Tibial nerve (tissue), 4 donors: ENCODE measurements at places on chromosomes 5 and 9. TPM values are rescaled to one million over a fixed set of nuclear protein-coding genes. Genes with fewer than 3 reads are reported as not detected.

HMMR gene
- total RNA-seq, result 0.90 TPM

ELP1 gene
- 61.4 TPM for total RNA-seq

PLAC8L1 gene
- total RNA-seq, result not detected

NSG2 gene
- not detected for total RNA-seq

PCDHA9 gene
- 1.8 TPM for total RNA-seq

PCDHB7 gene
- 5.1 TPM for total RNA-seq

PCAT7 gene
- 0.22 TPM for total RNA-seq

AK1 gene
- total RNA-seq, result 65.1 TPM

TMEM8B gene
- total RNA-seq, result 19.5 TPM

SLC44A1 gene
- 64.3 TPM for total RNA-seq

HTR4 gene
- 0.21 TPM for total RNA-seq

SH3RF2 gene
- total RNA-seq, result 1.0 TPM

ROR2 gene
- total RNA-seq, result 4.2 TPM

RPS14 gene
- total RNA-seq, result 3,623 TPM

PLEKHG4B gene
- total RNA-seq, result under 0.01 TPM

PCDHGB1 gene
- 6.9 TPM for total RNA-seq

STPG3 gene
- total RNA-seq, result not detected

AIF1L gene
- 53.5 TPM for total RNA-seq

MLANA gene
- total RNA-seq, result not detected

DNA sequence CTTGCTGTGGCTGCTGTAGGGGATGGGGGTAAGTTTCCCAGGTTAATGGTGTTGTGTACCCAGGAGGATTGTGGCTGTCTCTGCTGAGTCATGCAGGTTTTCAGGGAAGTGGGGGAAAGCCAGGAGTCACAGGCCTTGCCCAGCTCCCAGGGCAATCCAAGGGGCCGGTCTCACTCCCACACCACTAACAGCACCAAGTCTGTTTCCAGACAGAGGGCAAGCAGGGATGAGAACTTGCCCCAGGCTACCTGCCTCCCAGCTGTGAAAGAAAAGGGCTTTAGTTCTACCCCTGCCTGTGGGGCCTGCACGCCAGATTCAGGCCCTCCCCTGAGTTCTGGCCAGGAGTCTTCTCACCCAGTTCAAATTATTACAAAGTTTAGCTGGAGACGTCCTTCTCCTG lies 579.8 kb upstream of the ST8SIA4 start:
- no peak for DNase-seq

GRCh38 chr5:89694026-89694550 lies 715.5 kb downstream of the CETN3 start:
- DNase-seq, result no peak

DNA sequence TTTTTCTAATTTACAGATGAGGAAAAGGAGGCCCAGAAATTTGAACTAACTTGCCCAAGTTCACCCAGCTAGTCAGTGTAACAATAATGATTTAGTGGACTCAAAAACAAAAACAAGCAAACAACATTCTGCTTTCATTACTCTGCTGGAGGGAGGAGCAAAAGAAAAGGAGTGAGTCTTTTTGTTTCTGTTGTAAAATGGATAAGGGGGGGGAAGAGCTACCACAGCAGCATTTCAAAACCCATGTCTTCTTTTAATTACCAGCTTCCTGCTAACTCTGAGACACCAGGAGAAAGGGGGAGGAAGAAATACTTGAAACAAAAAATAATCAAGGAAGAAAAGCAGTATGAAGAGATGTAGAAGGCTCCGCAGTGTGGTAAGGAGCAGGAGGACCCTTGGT lies 39.2 kb upstream of the EQTN start:
- DNase-seq, result no peak

GRCh38 chr9:35776018-35776417 lies 15.4 kb upstream of the NPR2 start:
- DNase-seq, result no peak

DNA sequence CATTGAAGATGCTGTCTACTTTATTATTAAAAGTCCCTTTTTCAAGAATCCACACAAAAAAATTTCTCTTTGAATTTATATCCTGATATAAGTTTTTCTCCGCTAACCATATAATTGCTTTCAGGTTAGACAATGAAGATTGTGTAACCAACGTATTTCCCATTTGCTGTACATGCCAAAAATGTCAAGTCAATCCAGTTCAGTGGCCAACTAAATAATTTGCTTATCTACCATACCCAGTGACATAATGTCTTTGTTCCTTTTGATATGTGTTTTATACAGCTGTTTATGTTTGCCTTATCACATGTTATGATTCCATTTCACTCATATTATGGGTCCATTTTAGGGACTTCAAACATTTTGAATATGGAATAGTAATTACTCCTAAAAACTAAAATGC lies 349.9 kb downstream of the EFNA5 start:
- no peak for DNase-seq

- DNase-seq, result no peak
Observed at GRCh38 chr9:38287420-38287985, 105.0 kb upstream of the ALDH1B1 start.

DNA sequence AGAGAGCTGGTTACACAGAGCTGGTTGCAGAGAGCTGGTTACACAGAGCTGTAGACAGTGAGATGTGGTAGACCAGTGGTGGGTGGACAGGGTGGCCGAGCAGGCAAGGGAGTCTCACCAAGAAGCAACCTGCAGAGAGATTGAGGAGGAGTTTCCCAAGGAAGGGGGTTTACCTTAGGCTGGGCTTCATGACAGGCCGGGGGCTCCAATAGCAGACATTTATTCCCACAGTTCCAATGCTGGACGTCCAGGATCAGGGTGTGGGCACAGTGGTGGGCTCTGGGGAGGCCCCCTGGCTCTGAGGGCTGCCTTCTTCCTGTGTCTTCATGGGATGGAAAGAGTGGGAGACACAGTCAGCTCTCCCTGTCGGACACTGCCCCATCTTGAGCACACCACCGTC lies 386.9 kb upstream of the IRX4 start:
- no peak for DNase-seq

- DNase-seq, result no peak
Observed at GRCh38 chr9:114070188-114071103, 7.7 kb downstream of the AMBP start.

GRCh38 chr5:173028811-173029327 lies 27.3 kb upstream of the CREBRF start:
- no peak for DNase-seq

DNA sequence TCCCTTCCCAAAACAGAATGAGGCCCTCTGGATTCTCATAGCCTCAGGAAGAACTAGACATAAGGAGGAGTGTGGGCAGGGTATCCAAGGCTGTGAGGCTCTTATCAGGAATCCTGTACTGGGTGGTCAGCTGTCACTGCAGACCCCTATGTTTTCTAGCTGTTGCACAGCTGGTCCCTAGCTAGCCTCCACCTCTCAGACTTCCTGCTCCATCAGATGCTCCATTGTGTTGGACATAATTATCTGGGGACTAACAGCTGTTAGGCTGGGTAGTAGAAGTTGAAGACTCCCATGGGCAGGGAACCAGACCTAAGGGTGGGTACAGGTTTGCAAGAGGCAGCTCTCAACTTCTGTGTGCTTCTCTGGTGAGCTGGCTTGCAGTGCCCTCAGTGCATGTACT lies 18.4 kb downstream of the FAM219A start:
- no peak for DNase-seq

DNA sequence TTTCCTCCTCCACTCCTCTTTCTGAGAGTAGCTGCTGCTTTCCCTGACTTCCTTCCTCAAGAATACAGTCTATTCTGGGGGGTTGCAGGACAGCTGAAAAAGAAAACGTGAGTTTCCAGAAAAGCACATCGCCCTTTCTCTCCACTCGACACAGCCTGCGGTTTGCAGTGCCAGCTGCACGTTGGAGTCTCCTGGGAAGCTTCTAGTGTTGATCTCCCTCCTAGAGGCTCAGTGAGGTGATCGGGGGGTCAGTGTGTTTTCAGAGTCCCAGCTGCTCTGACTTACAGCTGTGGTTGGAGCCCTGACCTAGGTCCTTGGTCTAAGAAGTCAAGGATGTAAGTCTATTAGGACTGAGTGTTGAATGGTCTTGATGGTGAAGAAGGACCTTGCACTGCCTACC lies 25.0 kb upstream of the SUSD3 start:
- no peak for DNase-seq

GRCh38 chr9:71637375-71637774 lies 130.9 kb downstream of the CEMIP2 start:
- DNase-seq, result no peak

- DNase-seq, result no peak
Observed at GRCh38 chr5:65013166-65013565, 244.4 kb downstream of the CWC27 start.

DNA sequence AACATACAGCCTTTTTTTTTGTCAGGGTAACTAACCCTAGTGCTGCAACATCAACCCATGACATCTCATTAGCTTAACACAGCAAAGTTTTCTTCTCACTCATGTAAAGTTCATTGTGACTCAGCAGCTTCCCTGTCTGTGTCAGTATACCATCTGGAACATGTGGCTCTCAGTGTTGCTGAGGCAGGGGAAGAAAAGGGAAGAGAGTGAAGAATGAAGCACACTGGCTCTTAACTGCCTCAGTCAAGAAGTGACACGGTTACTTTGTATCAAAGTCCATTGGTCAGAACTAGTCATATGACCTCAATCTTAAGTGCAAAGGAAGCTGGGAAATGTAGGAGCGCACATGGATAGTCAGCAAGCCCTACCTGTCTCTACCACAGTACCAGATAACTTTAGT lies 185.0 kb upstream of the ELL2 start:
- no peak for DNase-seq

- peak; percentile 56 for DNase-seq
Observed at GRCh38 chr5:43661102-43661501, 58.1 kb downstream of the NNT start.

DNA sequence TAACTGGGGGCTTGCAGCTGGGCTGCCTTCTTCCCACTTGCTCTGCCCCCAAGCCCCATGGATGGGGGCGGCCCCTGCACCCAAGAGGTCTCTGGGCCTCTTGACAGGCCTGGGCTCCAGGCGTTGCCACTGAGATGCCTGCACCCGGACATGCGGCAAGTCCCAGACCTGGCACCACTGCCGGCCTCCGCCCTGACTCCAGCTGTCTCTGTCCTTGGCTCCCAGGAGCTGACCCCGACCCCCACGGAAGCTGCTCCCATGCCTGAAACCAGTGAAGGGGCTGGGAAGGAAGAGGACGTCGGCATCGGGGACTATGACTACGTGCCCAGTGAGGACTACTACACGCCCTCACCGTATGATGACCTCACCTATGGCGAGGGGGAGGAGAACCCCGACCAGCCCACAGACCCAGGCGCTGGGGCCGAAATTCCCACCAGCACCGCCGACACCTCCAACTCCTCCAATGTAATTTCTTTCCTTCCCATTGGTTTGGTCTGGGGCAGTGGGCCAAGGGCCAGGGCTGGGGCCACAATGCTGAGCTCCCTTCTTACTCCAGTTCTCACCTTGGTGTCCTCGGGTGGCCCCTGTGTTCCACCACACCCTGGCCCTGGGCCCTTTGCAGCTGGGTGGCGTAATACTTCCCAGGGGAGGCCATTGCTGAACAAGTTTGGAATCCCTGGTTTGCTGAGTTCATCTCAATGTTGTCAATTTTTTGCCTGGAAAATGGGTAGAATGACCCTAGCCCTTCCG lies 88.6 kb downstream of the COL5A1 start:
- DNase-seq, result peak; percentile 69

DNA sequence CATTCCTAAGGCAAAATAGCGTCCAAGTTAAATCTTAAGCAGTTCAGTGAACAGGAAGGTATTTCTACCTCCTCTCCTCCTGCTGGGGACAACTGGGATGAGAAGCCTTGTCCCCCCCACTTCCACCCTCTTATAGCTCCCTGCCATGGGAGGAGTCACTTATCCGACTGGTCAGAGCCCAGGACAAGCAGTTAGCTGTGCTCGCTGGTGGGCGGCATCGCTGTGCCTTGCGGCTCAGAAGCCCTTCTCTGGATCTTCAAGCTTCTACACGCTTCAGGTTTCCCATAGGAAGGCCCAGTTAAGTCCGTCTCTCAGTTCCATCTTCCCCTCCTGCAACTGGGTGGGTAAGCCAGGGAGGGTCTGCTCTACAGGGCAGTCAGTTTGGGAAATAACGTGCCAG lies 77.2 kb downstream of the PAX5 start:
- DNase-seq, result no peak

DNA sequence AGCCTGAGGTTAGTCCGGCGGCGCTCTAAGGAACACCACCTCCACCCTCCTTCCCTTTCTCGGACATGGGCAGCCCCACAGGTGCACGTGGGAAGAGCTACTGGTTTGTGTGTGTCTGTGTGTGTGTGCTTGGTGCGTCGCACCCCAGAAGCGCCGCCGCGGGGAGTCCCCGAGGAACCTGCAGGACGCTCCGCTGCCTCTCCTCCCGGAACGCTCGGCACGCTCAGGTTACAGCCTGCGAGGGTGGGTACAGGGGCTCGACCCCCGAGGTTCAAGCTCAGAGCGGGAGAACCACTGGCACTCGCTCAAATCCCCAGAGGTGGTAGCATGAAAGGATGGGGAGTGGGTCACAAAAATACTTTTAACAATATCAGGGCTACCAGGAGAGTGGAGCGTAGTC lies 2.0 kb downstream of the ASTN2 start:
- DNase-seq, result no peak

DNA sequence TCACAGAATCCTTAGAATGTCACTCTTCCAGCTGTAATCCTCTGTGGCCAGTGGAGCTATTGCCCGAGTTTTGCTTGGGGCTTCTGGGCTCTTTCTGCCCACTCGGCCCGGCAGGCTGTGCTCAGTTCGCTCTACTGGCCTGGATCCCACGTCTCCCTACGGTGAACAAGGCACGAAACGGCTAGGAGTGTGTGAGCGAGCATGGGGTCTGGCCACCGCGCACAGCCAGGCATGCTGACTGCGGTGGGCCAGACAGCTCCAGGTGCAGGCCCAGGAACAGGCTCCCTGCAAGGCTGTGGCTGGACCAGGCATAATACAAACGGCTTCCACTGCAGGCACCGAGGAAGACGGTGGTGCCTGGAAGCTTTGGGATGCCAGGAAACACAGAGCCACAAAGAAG lies 2035.5 kb upstream of the ACO1 start:
- DNase-seq, result no peak

GRCh38 chr5:68126886-68127285 lies 88.7 kb upstream of the PIK3R1 start:
- DNase-seq, result no peak

- DNase-seq, result no peak
Observed at GRCh38 chr5:73962801-73963425, 336.9 kb downstream of the ARHGEF28 start.

DNA sequence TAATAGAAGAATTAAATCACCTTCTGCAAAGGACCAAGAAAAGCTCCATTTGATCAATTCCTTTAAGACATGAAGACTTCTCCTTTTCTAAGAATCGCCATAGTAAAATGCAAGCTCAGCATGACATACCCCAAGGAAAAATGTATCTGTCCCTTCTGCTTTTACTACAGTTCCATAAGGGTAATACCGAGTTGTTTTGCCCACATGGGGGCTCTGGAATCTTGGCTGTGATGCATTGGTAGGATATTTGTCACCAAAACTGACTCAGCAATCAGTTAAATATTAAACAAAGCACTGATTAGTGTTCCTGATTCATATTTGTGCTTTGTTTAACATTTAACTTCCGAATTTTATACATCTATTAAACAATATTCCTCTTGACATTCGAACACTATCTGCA lies 24.3 kb upstream of the KCNIP1 start:
- DNase-seq, result no peak
